NCI-H1092 (cell line): ENCODE measurements at places on chromosomes 6 and 20.

DNA sequence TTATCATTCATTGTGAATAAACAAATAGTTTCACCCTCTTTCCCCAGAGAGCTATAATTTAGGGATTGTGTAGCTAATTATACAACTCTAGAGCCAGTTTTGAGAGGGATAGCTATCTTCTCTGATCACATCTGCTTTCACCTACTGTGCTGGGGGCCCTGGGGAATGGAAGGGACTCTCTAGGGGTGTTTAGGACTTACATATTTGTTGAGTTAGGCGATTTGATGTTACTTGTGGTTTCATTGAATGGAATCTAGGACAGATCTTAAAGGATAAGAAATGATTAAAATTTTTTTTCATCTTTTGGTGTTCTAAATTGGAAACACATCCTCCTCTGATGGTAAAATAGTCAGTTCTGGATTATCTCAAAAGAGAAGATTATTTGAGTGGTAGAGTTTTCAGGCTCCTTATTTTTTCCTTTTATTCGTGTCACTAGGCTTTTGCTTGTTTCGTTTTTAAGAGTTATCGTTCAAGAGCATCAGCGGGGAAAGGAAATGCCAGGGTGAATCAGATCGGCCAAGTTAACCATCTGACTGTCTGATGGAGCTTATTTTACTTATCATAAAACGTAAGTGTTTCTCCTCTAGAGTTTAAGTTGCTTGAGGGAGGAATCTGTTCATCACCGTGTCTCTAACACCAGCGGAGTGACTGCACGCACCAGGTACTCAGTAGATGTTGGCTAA is 236.7 kb downstream of the FARS2 start:
- DNase-seq = no peak

DNA sequence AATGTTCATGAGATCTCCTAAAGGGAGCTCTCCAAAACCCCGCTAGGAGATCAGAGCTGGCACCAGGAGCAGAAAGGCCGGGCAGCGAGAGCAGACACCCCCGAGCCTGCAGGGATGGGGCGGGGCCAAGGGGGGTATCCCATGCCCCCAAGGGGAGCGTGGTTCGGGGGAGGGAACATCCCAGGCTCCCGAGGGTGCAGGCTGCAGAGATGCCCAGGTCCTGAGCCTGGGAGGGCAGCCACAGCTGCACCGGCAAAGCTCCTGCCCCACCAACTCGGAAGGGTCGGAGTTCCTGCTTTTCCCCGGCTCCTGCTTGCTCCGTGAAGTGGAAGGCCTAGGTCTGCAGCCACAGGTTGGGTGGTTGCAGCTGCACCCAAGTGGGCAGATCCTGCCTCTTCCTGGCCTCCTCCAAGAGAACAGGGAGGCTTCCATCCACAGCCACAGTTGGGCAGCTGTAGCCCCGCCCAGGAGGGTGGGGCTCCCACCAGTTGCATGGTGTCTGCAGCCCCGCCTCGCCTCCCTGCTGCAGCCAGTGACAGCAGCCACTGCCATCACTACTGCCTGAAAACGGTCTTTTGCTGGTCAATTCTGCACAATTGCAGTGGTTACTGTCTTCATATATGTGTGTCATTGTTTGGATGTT is 13.4 kb upstream of the GMNN start:
- no peak for DNase-seq

DNA sequence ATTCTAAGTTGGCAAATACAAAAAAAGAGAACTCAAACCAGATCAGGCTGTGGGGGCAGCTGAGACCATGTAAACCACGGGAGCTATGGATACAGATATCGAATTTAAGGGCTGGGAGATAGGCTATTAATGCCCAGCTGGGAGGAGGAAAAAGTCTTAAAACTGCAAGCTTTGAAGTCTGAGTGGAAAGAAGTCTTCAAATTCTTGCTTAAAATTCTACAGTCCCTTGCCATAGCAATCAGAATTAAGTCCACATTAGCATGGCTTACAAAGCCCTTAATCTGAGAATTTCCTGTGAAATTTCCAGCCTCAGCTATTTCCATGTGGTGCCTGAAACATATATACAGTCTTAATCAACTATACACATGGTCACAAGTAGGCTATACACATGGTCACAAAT is 465.0 kb upstream of the HSF2 start:
- no peak for DNase-seq

DNA sequence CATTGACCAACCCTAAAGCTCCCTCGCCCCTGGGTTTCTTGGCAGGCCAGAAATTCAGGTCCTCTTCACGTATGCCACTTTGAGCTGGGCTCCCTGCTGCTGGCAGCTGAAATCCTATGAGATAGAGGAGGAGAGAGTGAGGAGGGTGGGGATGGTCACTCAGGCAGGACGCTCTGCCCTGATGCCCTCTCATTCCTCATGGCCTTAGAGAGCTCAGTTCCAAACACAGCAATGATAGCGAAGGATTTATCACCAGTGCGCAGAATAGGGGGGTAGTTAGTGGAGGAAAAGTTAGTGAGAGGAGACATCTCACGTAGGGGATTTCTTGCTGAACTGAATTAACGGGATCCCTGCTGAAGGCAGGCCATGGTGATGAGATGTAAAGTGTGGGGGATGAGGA is 84.2 kb upstream of the PMEPA1 start:
- DNase-seq = no peak

GRCh38 chr6:135183002-135183531 is 2.0 kb downstream of the MYB start:
- DNase-seq = no peak

- DNase-seq = no peak
Observed at GRCh38 chr6:150887978-150888563, 22.6 kb downstream of the MTHFD1L start.

GRCh38 chr20:53527196-53527595 is 66.4 kb downstream of the ZNF217 start:
- DNase-seq = no peak

DNA sequence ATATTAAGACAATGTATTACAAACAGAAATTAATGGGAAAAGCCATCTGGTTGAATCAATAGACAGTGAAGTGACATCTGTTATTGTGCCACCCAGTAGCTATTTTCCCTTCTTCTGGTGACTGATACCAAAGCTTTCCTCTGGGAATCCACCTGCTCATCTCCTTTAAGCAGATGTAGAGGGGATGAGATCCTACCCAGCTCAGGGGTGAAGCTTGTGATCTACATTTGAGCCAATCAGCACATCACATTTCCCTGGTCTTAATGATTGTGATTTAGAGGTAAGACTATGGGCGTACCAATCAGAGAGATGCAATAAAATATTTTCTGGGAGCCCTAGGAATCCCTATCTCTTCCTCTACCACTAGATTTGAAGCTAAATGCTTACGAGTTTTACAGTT is 782.9 kb downstream of the PTPRT start:
- DNase-seq = no peak

DNA sequence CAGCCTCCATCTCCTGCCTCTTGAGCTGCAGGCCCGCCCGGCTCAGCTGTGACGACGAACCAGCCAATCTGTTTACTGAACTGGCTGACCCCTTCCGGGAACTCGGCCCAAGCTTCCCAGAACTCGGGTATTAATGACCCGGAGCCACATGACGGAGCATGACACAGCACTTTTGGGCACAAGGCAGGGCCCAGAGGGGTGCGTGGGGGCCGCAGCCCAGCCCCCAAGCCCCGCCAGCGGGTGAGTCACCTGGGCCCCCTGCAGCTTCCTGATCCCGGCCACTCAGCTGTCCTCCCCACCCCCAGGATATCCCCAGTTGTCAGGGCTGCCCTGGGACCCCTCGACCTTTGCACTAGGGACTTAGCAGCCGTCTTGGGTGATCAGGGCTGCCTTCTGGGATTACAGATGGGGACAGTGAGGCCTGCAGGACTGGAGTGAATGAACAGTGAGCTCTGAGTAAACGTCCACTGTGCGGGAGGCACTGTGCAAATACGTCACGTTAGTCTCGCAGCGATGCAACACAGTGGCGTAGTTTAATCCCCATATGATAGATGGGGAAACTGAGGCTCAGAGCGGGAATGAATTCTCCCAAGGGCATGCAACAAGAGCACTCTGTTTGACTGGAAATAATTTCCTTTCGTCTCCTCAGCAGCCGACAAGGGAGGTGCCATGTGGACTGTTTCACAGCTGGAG is 102.1 kb downstream of the CEBPB start:
- no peak for DNase-seq

- DNase-seq = no peak
Observed at GRCh38 chr20:58213121-58213520, 15.3 kb downstream of the ANKRD60 start.

DNA sequence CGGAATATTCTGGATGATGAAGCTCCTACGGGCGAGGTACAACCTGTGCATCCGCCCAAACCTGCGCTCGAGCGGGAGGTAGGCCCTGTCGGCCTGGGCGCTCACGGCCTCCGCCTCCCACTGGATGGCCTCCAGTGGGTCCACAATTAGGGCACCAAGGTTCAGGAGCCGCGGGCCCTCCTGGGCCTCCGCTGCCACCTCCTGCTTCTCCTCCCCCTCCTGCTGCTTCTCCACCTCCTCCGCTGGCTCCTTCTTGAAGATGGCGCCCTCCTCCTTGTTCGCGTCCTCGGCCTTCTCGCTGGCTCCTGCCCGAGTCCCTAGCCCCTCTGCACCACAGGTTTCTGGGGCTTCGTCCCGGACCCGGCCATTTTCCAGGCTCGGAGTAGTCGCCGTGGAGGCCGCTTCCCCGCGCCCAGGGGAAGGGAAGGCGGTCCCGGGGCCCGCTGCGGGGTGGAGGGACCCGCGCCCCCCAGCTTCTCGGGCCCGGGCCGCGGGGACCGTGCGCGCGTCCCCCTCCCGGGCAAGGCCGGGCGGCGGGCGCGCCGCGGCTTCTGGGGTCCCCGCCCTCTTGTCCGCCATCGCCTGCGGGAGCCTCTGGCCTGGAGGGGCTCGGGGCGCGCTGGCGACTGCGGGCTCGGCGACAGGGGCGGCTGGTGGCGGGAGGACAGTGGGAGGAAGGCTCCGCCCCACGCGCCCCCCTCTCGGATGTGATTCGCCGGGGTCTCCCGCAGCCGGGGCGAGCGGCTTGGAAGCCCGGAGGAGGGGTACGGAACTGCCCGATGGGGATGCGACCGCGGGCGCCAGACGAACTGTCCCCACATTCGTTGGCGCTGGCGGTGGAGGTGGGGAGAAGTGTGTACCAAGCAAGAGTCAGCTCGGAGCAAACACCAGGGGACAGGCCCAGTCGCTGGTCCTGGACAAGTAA is 17.6 kb downstream of the PLAGL2 start:
- DNase-seq = peak; percentile 58

DNA sequence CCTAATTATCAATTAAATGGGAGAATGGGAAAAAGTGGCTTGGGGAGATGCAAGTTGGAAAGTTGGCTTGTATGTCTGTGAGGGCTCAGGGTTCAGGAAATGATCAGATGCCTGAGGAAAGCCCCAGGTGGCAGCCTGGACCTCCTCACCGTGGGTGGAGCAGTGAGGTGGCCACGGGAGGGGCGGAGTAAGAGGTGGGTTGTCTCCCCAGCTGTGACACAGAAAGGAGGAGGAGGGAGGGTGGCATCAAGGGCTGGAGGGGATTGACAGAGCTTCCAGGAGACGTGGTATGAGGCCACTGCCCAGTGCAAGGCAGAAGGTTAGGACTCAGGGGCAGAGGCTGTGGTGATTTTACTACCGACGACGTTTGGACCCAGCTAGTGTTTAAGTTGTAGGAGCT is 672.2 kb downstream of the PRKN start:
- no peak for DNase-seq

- DNase-seq = peak; percentile 81
Observed at GRCh38 chr20:48620507-48621375, 207.1 kb downstream of the PREX1 start.

DNA sequence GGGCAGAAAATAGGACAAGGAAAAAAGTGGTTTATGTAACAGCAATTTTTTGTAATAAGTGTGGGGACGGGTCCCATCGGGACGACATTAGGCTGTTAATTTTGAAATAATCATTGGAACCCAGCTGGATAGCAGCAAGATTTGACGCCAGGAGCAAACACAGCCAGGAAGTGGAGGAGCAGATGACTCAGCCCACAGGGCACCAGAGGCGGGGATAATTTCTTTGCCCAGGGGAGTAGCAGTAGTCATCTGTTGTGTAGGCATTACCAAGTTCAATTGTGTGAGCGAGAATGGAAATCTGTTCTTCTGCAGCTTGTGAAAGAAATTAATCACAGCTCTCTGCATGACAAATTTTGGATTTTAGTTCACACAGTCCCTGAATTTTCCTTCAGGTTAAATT is 22.6 kb upstream of the RIN2 start:
- DNase-seq = peak; percentile 5

DNA sequence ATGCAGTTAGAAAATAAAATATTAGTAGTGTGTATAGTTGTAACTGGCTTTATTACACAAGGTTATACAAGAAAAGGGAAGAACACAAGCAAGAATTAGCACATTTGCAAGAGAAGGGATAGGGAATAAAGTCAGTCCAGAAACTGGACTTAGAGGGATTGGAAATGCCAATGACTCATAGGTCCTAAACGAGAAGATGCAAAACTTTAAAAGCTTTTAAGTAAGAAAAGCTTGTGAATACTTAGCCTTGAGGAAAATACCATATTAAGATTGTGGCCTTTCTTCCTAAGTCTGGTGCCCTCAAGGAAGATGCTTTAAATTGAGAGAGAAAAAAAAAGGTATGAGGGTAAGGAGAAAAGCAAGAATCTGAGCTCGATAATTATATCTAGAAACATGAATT is 102.3 kb upstream of the MCHR2 start:
- DNase-seq = no peak

DNA sequence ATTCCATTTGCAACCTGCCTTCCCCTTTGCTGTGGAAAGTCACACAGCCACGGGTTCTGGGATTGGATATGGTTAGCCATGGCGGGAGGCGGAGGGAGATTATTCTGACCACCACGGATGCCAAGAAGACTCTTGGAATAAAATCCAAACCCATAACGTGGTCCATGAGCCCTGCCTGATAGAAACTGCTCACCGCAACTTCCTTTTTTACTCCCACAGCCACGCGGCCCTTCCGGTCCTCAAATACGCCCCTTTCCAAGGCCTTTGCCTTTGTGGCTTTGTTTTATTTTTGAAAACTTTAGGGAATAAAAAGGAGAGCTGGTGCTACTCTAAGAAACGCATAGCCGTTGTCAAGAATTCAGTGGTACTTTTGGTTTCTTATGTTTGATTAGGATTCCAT is 602.5 kb upstream of the CDH4 start:
- DNase-seq = no peak

GRCh38 chr6:151862461-151862860 is 55.0 kb downstream of the ESR1 start:
- no peak for DNase-seq

- no peak for DNase-seq
Observed at GRCh38 chr6:6681075-6681849, 92.7 kb downstream of the LY86 start.

GRCh38 chr6:125253881-125254280 is 47.9 kb downstream of the HDDC2 start:
- DNase-seq = no peak
